ENCODE measurements at places on chromosomes 6 and 20.

GRCh38 chr6:12594530-12594893 is 122.1 kb upstream of the PHACTR1 start:
- DNase-seq: no peak

- no peak for DNase-seq
These were observed 2.3 kb downstream of the RNF144B start for GRCh38 chr6:18389479-18389878.

- peak; percentile 80 for DNase-seq
These were observed at the start of gene RRP36 for GRCh38 chr6:43021270-43022047. TSS of gene RRP36 (plus strand) at chr6:43021623. CDS start at chr6:43021655, 32 bp downstream.

DNA sequence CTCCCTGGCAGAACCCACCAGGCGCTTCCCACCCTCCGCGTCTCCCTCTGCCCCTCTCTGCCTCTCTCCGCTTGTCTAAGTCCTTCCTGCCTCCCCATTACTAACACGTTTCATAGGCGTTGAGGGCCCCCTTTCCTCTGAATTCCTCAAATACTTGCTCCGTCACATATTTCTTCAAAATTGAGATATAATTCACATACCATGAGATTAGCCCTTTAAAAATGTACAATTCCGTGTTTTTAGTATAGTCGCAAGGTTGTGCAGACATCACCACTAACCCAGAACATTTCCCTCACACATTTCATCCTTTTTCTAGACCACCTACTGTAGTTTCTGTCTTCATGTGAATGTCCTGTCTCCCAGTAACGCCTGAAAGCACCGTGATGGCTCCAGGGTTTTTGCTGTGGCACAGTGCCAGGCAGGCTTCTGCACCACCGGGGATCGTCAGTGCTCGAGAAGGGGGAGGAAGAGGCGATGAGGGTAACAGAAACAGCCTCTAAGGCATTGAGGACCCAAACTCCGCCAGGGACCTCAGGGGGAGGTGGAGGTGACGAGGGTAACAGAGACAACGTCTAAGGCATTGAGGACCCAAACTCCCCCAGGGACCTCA is 141.9 kb upstream of the SNX9 start:
- no peak for DNase-seq

GRCh38 chr6:16690608-16691142 is 70.6 kb downstream of the ATXN1 start:
- DNase-seq: no peak

DNA sequence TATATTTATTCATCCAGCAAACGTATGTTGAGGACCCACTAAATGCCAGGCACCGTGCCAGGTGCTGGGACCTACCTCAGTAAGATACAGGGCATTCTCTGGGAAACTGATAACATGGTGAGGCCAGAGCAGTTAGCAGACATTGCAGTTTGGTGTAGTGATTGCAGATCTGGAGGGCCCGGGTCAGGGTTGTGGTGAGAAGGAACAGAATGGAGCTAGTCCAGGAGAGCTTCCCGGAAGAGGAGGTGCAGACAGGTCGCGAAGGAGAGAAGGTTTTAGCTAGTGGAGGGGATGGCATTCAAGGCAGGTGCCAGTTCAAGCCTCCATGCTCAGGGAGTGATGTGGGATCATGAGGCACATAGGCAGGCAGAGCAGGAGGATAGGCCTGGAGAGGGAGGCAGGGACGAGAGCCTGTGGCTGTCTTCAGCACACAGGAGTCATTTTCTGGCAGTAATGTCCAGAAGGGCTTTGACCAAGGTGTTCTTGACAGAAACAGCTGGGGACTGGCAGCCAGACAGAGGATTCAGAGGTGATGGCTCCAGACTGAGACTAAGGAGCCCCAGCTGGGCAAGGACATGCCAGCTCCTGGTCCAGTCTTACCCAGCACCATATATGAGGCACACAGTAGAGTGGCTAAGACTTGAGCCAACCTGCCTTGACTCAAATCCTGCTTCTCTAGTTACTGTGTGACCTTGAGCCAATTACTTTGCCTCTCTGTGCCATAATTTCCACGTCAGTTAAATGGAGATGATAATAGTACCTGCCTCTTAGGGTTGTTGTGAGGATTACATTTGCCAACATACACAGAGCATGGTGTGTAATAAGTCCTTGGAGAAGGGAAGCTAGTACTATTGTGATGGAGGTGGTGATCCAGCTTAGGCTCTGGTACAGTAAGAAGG is 48.3 kb upstream of the FANCE start:
- DNase-seq: no peak

DNA sequence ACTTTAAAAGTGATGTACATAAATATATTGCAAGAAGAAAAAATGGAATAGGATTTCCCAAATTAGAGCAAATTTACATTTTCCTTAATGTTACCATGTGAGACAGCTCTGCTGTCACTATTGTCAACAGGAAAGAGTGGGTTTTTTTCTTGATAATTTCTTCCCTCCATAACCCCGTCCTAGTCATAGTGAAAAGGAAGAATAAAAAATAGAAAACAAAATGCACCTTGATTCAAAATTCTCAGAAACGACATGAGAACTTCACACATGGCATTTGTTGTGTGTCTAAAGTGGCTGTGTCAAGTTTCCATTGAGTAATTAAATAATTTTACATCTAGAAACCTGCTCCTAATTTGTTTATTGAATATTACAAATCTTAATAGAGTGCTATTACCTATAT is 945.2 kb upstream of the SLC35B3 start:
- DNase-seq: no peak

DNA sequence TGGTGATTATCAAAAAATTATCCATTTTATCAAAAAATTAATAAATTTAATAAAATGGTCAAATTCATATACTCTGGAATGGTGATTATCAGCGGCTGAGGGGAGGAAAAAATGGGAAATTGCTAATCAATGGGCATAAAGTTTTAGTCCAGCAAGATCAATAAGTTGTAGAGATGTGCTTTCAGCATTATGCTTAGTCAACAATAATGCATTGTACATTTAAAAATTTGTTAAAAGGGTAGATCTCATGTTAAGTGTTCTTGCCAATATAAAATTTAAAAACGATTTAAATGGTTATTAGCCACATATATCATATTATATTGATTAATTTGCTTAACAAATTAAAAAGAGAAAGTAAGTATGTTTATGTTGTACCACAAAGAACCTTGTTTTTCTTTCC is 56.6 kb downstream of the HS3ST5 start:
- DNase-seq: no peak

DNA sequence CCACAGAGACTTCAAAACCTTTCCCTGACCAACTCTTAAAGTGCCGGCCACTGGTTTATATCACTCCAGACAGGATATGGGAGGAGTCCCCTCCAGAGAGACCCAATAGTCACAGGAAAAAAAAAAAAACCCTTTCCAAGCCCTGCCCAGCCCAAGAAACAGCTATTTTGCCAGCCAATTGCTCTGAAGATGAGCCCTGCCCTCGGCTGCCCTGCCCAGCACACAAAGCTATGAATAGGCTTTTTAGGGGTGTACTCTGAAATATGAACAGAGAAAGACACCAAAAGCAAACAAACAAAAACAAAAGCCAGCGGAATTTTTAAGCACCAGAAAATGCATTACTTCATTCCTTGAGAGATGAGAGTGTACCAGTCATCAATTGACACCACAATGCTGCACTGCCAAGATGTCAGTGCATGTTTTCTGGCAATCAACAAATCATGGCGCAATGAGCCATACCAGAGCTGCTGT is 275.1 kb downstream of the C6orf118 start:
- DNase-seq: no peak

DNA sequence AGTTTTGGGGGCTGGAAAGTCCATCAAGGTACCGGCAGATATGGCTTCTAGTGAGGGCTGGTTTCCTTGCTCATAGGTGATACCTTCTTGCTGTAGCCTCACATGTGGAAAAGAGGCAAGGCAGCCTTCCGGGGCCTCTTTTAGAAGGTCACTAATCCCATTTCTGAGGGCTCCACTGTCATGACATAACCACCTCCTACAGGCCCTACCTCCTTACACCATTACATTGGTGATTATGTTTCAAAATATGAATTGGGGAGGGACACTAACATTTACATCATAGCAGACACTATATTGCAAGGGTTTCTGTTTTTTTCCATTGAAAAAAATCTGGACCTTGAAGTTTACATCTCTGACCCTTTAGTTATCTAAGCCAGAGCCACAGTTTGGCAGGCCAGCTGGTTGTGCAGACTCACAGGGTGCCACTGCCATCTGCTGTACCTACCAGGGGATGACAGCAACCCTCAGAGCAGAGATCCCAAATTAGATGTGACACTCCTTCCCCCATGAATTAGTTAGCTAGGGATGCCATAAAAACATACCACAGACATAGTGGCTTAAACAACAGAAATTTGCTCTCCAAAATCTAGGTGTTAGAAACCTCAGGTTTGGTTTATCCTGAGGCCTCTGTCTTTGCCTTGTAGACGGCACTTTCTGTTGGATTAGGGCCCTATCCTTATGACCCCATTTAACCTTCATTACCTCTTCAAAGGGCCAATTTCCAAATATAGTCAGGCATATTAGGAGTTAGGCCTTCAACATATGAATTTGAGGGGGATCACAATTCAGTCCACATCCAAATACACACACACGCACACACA is 166.4 kb upstream of the RNF217 start:
- DNase-seq: peak; percentile 70

- DNase-seq: no peak
These were observed 56.1 kb upstream of the CST7 start for GRCh38 chr20:24892931-24893330.

GRCh38 chr6:138430361-138431145 is 26.5 kb downstream of the HEBP2 start:
- DNase-seq: no peak

DNA sequence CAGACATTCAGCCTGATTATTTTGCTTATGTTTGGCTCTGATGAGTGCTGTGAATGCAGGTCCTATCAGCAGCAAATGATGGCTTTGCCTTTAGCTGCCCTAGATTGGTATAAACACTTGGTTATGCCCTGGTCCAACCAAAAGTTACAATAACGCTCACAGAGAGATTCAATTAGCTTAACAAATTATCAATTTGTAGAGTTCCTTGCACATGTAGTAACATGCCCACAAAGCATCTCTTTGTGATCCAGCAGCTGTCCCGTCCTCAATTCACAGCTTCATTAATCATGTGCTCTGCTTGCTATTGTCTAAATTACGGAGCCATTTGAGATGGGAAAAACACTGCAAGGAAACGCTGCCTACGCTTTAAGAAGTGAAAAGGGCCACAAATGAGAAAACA is 457.9 kb downstream of the HDGFL1 start:
- peak; percentile 68 for DNase-seq

DNA sequence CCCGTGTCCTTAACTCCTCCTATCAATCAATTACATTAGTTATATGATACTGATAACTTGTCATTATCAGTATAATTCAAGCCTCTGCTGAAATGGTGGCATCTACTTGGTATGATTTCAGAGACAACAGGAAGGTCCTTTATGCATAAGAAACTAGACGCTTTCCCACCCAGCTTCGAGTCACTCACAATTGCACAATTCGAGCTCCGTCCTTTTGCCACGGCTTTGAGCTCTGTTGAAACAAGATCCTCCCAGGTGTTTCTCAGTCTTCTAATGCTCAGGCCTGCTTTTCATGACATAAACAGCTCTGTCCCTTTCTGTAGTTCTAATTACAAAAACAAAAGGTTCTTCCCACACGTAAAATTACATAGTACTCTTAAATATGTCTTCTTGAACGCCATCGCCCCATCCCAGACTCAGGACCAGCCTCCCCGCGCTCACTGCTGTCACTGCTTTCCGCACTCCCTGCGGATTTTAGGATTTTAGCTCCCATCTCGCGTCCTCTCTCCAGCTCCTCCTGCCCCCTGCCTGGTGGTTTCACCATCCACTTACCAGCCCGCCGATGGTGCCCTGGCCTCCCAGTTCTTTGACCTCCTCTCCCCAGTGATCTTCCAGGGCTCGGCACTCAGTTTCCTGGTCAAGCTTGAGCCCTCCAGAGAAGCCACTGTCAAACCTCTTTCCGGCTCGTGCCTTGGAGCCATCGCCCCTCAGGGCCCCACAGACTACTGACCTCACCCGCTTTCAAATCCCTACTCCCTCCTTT is 23.2 kb upstream of the PNPLA1 start:
- DNase-seq: no peak

- no peak for DNase-seq
These were observed 10.4 kb upstream of the FRMD1 start for GRCh38 chr6:168089186-168090063.

- DNase-seq: no peak
These were observed 76.8 kb upstream of the GATA5 start for GRCh38 chr20:62552613-62553012.

DNA sequence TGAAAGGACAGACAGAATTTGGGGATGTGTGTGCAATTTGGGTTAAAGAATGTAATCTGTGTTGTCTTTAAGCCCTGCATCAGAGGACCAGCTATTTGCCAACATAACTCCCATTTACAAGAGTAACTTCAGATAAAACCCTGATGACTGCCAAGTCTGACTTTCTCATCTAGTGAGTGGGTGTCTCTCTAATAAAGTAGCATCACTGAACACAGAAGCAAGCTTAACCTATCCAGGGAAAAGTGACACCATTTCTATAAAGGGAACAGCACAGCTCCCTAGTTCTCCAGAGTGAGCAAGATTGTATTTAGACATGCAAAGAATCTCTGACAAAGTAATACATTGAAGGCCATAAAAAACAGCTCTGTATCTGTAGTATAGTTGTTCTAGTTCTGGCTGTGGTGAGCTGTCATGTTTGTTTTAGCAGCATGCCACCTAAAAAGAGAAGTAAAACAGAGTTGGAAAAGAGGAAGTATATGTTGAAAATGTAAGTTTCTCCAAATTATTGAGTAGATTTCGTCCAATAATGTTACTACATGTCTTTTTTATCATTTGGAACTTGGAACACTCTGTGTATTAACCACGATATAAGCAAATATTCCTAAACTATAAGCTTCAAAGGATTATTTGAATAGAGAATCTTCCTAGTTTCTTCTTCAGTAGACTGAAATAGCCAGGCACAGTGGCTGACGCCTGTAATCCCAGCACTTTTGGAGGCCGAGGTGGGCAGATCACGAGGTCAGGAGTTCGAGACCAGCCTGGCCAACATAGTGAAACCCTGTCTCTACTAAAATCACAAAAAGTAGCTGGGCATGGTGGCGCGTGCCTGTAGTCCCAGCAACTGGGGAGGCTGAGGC is 8.8 kb upstream of the PIM1 start:
- no peak for DNase-seq

DNA sequence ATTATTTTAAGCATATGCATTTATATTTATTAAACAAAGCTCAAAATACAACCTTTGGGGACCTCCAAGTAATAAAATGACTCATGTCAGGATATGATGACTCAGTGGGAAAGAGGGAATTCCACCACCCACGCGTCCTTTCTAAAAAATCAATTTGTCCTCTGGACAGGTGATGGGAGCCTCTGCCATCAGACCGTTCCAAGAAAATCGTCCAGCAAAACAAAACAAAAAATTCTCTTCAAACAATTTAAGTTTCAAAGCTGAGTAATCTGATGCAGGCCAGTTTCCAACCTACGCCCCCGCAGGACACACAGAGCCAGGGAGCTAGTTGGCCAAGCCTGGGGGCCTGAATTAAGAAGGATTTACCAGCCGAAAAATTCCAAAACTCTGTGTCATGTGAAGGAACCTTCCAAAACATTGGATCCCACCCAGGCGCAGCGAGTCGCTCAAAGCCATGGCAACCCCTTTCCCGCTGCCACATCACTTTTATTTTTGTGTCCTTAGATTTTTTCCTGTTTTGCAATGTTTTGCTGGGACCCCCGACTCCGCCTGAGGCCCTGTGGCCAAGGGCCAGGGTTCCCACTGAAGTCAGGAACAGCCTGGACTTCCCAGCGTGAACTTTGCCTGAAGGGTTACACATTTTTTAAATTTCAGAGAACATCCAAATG is 95.3 kb downstream of the NFATC2 start:
- no peak for DNase-seq

GRCh38 chr6:147752689-147753403 is 244.4 kb downstream of the SAMD5 start:
- no peak for DNase-seq

Measured in retina (tissue), 1 donor.